ENCODE measurements at places on chromosomes 12 and 14. TPM values are rescaled to one million over a fixed set of nuclear protein-coding genes. Genes with fewer than 3 reads are reported as not detected.

DNA sequence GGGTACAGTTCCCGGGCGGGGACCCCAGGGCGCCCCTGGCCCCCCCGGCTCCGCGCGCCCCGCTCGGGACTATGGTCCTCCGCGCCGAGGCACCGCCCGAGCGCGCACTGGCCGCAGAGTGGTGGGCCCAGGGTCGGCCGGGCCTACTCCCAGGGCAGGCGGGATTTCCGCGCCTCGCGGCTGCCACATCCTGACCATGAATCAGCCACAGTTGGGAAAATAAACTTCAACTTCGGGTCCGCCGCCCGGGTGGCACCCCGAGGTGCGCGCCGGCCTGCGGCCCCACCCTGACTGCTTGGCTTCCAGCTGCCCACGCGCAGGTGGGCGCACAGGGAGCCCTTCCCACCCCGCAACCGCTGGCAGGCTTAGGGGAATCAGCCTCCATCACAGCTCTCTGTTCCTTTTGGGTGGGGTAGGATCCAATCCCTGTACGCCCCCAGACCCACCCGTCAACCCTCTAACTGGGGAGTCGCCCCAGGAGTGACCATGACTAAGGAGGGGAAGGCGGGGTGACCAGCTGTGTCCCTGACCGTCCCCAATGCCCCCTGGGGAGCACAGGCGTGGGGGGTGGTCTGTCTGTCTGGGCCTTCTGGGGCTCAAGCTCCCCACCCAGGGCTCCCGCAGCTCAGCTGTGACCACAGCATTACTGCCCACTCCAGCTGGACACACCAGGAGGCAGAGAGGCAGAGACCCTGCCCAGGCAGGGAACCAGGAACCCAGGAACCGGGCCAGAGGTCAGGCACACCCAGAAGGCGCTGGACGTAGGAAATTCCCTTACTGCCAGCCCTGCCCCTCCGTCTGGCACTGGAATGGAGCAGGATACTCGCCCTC is 678 bp downstream of the INF2 start:
- H3K36me3 ChIP-seq = no peaks in the 10 kb centered on the region
- no peak for DNase-seq
- H3K27ac ChIP-seq = peak overlapping the region; percentile 97

- no peaks in the 10 kb centered on the region for H3K36me3 ChIP-seq
- no peak for DNase-seq
- no peak overlapping the region for H3K4me3 ChIP-seq
- H3K4me1 ChIP-seq = peaks cover 5% of the 10 kb centered on the region
Observed at GRCh38 chr12:85367936-85368335, 87.9 kb downstream of the ALX1 start.

- H3K4me1 ChIP-seq = peaks cover 3% of the 10 kb centered on the region
- H3K27me3 ChIP-seq = peaks cover 4% of the 10 kb centered on the region
- no peak for DNase-seq
- no peaks in the 10 kb centered on the region for H3K36me3 ChIP-seq
Observed at GRCh38 chr12:53197011-53197640, 9.9 kb downstream of the ITGB7 start.

DNA sequence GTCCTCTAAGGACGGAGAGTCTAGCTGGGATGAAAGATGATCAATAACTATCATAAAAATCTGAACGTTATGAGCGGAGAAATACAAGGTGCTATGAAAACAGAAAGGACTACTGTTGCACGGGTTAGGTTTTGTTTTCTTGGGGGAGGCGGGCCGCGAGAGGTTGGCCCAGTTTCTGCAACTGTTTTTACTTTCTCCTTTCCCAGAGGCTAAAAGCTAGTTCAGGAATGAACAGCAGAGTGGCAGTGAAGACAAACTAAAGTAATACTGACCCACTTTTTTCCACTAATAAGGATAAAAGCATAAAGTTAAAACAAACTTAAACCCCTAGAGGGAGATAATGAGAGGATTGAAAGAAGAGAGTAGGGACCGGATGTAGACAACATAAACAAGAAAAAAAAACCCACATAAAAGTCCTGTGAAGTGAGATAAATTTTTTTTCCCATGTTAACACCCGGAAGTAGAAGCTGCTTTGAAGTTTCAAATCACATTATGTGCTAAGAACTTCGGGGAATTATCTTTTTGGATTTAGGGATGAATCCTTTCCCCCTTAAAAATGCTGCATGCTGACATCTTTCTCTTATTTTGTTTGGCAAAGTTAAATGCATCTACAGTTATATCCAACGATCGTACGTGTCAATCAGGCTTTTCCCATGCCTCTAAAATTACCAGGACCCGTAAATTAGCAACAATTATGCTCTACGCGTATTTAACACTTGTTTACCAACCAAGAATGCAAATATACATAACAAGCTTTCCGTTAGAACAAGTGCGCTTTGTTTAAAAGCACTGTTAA is 1.0 kb upstream of the CDK17 start:
- H3K27me3 ChIP-seq = no peaks in the 10 kb centered on the region
- H3K4me3 ChIP-seq = peak overlapping the region; percentile 95
- H3K36me3 ChIP-seq = no peaks in the 10 kb centered on the region
- DNase-seq = peak; percentile 67
- H3K27ac ChIP-seq = peak overlapping the region; percentile 99

GRCh38 chr12:81809829-81810595 is 50.9 kb upstream of the PPFIA2 start:
- H3K27ac ChIP-seq = no peak overlapping the region
- no peak overlapping the region for H3K4me3 ChIP-seq
- no peak for DNase-seq

DNA sequence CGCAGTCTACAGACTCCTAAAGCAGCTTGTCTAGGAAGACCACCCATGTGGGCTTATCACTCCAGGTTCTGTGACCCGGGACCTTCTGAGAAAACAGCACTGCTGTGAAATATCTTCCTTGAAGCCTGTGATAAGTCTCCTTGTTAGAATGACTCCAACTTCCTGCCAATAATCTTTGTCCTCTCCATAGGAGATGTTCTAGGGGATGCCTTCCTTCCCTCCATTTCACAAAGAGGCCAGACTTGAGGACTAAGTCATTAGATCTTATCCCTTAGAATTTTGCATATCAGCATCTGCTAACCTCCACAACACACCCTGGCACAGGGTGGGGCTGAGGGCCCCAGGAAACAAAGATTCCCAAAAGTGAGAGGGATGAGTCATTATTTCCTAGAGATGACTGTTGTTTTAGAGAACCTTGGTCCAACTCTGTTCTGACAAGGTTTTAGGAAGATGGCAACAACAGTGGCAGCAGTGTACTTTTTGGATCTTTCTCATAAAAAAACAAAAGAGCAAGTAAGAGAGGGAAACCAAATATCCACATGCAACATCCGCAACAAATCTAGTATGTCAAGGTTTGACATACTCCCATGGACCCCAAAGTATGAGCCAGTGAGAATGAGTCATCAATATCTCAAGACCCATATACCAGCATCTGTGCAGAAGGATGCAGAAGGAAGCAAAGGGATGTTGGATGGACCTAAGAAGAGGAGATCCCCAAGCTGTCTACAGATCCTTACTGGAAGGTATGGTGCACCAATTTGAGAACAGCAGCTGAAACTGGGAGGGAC is 6.0 kb downstream of the LTB4R start:
- H3K4me3 ChIP-seq = no peak overlapping the region
- no peak overlapping the region for H3K27ac ChIP-seq
- no peak for DNase-seq
- H3K4me1 ChIP-seq = no peaks in the 10 kb centered on the region

- no peaks in the 10 kb centered on the region for H3K36me3 ChIP-seq
- no peak for DNase-seq
- H3K4me3 ChIP-seq = no peak overlapping the region
- no peaks in the 10 kb centered on the region for H3K27me3 ChIP-seq
- no peaks in the 10 kb centered on the region for H3K4me1 ChIP-seq
Observed at GRCh38 chr12:105910030-105910429, 228.7 kb downstream of the NUAK1 start.

DNA sequence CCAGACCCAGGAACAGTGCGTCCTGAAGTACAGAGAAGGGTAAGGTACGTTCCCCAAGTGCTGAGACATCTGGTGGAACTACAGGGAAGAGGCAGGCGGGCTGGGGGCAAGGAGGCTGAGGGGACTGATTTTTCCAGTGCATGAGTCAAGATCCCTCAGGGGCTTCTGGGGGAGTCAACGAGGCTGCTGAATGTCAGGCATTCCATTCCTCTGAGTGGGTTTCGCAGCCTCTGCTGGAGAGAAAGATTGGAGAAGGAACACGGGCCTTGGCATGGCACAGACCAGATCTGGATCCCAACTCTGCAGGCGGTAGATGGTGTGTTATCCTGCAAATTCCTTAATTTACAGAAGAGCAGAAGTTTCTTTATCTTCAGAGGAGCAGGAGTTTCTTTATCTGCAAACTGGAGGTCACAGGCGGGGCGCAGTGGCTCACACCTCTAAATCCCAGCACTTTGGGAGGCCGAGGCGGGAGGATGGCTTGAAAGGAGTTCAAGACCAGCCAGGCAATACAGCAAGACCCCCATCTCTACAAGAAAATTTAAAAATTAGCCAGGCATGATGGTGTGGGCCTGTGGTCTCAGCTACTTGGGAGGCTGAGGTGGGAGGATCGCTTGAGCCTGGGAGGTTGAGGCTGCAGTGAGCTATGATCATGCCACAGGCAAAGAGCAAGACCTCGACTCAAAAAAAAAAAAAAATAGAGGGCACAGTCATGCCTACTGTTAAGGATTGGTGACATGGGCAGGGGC is 132.6 kb upstream of the MAP1LC3B2 start:
- peak overlapping the region; percentile 85 for H3K27ac ChIP-seq
- peaks cover 18% of the 10 kb centered on the region for H3K4me1 ChIP-seq
- no peak overlapping the region for H3K4me3 ChIP-seq
- DNase-seq = peak; percentile 91

OTOGL gene
- 0.44 TPM for total RNA-seq

GTF2H3 gene
- 27.4 TPM for total RNA-seq

TMEM19 gene
- 24.8 TPM for total RNA-seq

Data from hepatocyte (in vitro differentiated cells).